ENCODE measurements at places on chromosomes 12 and 14.

GRCh38 chr12:83996671-83997070, 915.9 kb downstream of the SLC6A15 start:
- no peak for DNase-seq

DNA sequence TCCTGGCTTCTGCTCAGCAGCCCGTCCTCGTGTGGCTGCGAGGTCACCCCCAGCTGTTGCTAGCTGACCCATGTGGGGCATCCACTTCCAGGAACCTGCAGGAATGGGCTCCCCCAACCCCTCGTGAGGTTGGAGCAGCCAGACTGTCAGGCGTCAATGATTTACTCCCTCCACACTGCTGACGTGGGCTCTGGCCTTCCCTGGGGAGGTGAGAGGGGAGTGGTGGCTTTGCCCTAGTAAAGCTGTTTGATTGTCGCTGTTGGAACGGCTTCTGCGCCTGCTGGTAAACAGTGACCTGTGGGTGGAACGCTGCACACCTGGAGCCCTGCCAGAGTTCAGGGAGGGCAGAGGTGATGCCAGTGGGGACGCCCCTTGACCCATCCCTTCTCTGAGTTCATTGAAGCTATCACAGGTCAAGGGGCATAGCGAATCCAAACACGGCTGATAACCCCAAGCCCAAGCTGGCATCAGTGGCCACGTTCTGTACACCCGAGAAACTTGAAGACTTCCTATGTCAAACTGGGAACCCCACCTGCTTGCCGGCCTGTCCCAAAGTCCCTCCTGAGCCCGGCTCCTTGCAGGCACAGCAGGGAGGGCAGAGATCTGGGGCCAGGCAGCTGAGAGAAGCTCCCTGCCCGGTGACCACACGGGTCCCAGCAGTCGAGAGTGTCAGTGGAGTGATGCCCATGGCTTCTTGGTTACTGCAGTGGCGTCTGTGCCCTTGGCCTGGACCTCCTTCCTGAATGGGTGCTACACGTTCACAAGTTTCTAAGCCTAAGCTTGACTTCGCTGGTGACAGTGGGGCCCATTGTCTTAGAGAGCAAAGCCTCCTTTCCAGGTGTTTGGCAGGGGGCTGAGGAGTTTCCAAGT, 2.7 kb downstream of the ASPG start:
- DNase-seq = no peak

- no peak for DNase-seq
Measured at GRCh38 chr12:20339060-20339459, 29.3 kb upstream of the PDE3A start.

DNA sequence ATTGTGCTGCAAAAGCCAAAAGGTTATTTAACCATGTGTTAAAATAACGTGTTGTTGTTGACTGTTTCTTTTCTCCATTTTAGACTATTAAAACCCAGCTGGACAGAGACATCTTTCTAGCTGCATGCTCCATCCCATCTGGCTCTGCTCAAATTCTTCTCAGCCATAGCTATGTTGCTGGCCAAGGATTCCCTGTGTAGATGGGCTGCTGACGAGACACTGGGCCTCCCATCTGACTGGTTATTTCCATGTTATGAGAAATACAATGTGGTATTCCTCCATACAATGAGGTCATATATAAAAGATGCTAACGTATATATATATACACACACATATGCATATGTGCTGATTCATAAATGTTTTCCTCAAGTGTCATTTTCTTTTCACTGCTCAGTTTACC, 30.1 kb downstream of the MED13L start:
- DNase-seq = no peak

- DNase-seq = peak; percentile 78
Measured at GRCh38 chr14:106372870-106373652, 846.7 kb downstream of the TMEM121 start.

DNA sequence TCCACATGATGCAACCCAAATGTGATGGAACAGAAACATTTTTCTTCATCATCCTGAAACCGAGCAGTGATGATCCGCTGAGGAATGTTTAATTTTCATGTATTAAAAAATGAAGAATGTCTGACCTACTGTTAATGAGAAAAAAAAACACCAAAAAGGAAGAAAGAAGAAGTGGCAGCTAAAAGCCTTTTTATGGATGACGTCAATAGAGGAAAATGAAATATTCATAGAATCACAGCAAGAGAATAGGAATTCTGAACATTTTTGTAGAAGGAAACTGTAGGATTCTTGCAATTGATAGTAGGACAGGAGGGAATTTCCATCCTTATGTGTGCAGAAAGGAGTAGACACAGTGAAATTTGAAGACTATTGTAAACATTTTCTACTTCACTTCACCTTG, 112.9 kb downstream of the PRKCH start:
- no peak for DNase-seq

DNA sequence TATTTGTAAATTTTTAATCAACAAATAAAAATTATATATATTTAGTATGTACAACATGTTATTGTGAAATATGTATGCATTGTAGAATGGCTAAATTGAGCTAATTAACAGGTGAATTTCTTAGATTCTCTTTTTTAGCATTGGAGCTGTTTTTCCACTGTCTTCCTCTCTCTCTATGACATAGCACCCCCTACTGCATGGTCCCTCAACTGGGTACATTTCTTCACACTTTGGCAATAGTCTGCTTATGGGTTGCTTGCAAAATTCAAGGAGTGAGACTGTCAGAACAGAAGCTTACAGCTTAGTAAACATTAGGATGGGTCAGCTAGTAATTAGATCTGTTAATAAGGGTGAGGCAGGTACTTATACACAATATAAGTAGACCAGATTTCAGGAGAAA, 658.5 kb upstream of the MGAT4C start:
- DNase-seq = peak; percentile 75

GRCh38 chr14:104865631-104866441, 768 bp downstream of the CEP170B start:
- peak; percentile 65 for DNase-seq

DNA sequence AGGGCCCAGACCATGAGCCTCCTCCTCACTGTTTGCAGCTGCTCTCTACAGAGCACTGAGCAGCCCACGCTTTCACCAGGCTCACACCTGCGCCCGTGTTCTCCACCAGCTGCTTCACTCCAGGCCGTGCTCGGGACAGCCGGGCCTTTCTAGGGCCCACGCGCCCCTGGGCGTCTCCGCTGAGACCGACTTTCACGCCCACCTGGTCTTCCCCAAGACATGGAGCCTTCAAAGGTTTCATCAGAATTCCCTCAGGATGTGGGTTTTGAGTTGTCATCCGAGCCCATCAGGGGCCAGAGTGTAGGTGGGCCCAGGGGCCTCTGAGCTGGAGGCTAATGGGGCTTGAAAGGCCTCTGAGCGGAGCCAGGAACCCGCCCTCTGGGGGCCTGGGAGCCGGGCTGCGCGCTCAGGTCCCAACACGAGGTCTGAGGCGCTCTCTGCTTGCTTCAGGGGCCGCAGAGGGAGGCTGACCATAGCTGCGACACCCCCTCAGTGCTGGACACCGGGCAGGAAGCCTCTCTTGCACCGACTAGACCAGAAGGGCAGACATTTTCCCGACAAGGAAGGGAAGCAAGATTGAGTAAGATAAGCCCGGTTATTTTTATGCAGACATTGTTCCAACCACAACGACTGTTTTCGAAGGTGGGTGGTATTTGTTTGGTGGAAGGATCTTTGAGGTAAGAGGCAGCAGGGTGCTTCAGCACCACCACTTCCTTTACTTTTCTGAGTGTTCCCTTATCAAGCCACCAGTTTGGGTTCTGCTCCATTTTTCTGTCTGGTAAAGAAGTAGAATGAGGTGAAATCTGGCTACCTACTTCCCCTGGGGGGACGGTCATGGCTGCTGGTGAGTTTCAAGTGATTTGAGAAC, 125.0 kb upstream of the FUT8 start:
- no peak for DNase-seq

Data from NCI-H1417 (cell line).